ENCODE measurements at places on chromosomes 3 and 15.
A peak's percentile ranks its signal among the peaks of the same experiment; 100 is the strongest.

GRCh38 chr3:43923104-43923882 lies 232.6 kb downstream of the ABHD5 start:
- no peak for DNase-seq

DNA sequence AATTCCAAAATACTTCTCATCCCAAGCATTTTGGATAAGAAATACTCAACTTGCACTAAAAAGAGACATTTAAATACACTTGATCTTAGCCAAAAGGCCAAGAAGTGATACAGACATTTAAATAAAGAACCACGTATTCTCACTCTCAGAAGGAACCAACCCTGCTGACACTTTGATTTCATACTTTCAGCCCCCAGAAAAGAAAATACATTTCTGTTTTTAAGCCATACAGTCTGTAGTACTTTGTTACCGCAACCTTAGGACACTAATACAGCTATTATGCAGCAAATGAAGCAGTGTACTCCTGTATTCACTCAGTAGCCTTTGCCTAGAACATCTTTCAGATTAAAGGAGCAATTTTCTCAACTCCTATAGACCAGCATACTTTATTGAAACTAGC lies 86.7 kb downstream of the TBC1D5 start:
- peak; percentile 21 for DNase-seq

DNA sequence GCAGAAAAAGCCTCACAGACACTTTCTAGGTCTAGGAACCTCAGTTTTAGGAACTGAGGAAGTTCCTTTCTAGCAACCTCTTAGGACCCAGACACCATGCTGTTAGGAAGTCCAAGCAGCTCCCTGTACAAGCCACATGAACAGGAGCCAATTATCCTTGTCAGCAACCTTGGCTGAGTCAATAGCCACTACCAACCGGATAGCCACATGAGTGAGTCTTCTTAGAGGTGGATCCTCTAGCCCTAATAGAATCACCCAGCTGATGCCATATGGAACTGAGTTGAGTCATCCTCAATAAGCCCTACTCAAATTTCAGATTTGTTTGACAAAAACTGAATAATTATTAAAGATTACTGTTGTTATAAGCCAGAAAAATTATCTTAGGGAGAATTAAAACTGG lies 256.2 kb downstream of the NLGN1 start:
- no peak for DNase-seq

- no peak for DNase-seq
Observed at GRCh38 chr15:41809526-41810220, 18.2 kb upstream of the JMJD7 start.

GRCh38 chr15:62658498-62658897 lies 384.0 kb upstream of the TPM1 start:
- DNase-seq = no peak

- DNase-seq = no peak
Observed at GRCh38 chr15:79918278-79918677, 21.5 kb upstream of the MTHFS start.

- DNase-seq = no peak
Observed at GRCh38 chr3:126509597-126510307, 7.8 kb downstream of the UROC1 start.
